ENCODE measurements at places on chromosomes 7 and 10.

GRCh38 chr7:16416289-16417282, 4.8 kb downstream of the CRPPA start:
- peak; percentile 54 for DNase-seq

DNA sequence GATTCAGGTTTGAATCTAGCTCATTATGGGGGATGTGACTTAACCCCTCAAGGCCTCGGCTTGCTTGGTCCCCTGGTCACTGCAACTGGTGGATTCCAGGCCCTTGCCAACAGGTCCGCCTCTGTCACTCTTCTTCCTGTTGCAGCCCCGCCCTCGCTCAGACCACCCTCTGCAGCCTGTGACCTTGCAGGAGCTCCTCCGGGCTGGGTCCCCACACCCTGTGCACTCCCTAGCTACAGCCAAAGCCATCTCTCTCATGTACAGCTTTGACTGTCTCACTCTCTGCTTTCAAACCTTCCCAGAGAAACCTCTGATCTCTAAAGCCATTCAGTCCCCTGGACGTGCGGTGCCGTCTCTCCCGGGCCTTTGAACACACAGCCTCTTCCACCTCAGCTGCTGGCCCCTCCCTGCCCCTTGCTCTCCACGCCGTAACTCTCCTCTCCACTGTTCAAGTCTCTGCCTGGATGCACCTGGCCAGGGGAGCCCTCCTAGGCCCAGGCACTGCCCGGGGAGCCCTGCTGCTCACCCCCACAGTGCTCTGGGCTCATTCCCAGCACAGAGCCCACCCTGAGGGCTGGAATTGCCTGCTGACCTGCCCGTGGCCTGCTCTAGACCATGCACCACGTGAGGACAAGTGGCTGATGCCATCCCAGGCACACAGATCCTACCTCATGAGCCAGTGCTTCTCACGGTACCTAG, 485.8 kb upstream of the FOXK1 start:
- no peak for DNase-seq

DNA sequence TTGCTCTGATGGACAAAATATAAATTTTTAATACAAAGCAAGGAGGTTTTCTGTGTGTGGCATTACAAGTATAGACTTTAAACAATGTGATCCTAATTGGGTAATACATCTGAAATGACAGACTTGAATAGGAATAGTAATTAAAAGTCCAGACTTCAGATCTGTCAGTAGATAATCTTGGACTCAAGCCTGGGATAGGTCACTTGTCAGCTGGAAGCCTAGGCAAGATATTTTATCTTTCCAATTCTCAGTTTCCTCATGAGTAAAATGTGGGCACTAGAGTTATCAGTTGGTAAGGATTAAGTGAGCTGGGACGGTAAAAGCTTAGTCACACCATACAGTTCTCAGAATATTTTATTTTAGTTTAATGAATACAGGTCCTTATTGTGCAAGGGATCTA, 10.4 kb upstream of the ZMYND11 start:
- DNase-seq, result no peak

GRCh38 chr7:80584778-80585177, 53.7 kb upstream of the CD36 start:
- peak; percentile 91 for DNase-seq

DNA sequence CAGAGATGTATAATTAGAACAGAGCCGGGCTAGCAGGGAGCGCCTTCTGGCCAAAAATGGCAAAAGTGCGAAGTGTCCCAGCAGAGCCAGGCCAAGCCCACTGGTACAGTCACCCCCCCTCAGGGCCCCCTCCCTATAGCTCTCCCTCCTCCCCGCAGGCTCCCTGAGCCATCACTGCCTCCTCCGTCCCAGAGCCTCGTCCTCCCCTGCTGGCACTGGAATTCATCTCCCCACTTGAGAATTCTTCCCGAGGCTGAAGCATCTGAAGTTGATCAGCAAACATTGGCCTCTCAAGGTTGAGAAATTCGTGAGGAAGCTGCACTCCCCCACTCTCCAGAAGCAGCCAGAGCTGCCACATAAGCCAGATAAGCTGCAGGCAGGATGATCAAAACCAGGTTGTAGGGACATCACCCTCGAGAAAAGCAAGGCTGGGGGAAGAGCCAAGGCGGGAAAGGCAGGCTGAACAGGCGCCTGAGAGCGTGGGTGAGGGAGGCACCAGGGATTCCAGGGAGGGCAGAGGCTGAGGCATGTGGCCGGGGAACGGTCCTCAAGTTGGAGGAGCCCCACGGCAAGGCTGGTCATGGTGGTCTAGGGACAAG, 23.4 kb downstream of the CAMK2G start:
- DNase-seq, result peak; percentile 79

DNA sequence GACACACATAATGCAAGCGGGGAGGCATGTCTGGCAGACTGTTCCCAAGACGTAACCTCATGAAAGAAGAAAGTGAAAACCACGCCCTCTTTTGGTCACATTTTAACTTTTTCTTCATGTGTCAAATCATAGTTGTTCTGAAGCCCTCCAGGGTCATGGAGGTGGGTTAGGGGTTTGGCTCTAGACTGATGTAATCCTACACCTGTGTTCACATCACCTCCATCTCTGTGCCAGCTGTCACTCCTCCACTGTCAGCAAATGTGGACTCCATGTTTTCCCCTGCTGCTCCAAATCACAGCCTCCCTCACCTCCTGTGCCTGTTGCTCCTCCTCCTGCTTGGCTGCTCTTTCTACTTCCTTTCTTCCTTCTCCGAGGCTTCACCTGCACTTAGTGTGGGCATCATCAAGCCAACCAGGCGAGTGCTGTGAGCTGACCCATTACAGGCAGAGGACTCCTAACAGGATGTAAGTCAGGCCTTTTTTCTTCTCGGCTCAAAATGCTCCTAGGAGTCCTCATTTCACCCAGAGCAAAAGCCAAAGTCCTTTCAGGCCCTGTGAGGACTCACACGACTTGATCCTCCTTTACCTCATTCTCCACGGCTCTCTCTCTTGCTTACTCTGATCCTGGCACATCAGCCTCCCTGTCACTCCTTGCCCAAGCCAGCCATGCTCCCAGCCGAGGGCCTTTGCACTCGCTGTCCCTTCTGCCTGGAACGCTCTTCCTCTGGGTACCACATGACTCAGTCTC, 66.4 kb upstream of the IFRD1 start:
- DNase-seq, result peak; percentile 34

DNA sequence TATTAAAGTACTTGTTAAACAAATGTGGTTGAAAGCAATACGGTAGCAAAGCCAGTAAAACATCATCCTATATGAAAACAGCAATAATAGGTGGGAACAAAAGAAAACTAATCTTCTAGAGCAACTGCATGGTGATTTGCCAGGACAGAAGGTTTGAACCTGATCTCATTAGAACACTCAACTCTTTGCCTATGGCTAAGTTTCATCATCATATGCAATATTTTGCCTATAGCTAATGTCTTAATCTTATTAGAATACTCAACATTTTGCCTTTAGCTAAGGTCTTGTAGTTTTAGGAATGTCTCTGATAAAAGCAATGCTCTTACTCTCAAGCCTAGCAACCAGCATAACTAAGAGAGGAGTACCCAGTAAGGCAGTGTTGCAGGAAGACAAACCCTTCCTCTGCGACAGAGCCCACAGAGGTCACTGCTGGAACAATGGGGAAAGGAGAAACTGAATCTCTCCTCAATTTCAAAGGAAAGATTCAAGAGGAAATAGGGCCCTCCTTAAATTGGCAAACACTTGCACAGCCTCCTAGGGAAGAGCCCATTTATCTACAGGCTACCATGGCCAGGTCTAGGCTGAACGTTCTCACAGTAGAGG, 38.3 kb downstream of the CADPS2 start:
- no peak for DNase-seq

GRCh38 chr7:7156663-7157062, 25.7 kb upstream of the C1GALT1 start:
- DNase-seq, result no peak

- DNase-seq, result peak; percentile 31
These were observed 44.1 kb downstream of the GLI3 start for GRCh38 chr7:42192851-42193461.

DNA sequence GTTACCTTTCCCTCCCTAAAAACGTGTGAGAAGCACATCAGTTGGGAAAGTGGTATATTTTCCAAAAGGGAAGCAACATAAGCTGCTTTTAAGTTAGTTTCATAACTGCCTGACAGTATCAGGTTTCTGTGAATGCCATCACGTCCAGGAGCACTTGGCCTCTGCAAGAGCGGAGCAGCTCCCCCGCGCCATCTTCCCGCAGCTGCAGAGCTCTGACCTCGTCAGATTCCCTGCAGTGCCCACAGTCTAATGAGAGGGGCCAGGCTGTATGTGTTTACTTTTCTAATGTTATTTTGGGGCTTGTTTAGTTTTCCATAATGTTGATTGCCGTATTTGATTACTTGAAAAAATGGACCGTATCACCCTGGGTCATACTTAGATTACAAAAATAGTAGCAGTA, 74.2 kb downstream of the MGMT start:
- peak; percentile 30 for DNase-seq

DNA sequence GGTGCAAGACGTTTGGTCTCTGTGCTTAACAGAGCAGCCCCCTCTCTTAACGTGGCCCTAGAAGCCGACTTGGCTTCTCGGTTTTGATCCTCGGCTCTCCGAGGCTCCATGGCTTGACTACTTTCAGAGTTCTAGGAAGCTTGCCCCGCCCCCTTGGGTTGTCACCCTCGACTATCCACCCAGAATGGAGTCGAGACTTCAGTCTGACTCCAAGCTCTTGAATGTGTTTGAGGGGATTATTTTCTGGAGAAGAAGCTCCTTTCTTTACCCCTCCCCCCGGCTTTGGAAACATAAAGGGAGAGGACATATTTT, 448 bp downstream of the SEC24C start:
- DNase-seq, result peak; percentile 61

GRCh38 chr7:12620371-12620770, 49.9 kb downstream of the SCIN start:
- DNase-seq, result peak; percentile 22

DNA sequence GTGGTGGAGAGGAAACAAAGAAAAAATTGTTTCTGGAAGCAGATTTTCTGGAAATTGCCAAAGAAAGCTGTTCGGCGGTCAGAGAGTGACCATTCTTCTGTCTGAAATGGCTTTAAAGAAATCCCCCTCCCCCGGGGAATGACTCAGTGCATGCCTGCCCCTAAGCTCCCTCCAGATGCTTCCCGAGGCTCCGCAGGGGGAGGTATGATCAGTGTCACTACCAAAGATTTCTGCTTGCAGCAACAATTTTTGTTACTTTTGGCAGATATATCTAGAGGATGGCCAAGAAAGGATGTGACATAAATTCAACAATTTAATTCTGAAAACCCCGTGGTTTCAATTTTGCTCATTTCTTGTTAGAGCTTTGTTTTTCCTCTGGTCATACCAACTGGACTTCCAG, 163.9 kb downstream of the JCAD start:
- peak; percentile 95 for DNase-seq

DNA sequence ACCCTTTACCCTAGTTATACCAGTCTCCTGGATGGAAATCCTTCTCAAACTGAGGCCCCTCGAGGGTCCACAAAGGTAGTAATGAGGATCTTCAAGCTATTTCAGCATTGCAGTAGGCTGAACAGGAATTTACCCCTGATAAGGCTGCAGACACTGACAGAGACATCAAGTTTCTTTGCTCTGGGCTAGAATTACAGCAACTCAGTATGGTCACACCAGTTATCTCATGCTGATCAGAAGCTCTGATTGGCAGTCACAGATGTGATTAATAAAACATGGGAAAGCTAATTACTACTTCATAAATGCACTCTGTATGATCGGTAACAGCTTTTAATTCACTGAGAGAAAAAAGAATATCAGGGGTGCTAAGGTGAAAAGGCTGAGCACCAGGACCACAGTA, 30.6 kb downstream of the FAM204A start:
- DNase-seq, result no peak

DNA sequence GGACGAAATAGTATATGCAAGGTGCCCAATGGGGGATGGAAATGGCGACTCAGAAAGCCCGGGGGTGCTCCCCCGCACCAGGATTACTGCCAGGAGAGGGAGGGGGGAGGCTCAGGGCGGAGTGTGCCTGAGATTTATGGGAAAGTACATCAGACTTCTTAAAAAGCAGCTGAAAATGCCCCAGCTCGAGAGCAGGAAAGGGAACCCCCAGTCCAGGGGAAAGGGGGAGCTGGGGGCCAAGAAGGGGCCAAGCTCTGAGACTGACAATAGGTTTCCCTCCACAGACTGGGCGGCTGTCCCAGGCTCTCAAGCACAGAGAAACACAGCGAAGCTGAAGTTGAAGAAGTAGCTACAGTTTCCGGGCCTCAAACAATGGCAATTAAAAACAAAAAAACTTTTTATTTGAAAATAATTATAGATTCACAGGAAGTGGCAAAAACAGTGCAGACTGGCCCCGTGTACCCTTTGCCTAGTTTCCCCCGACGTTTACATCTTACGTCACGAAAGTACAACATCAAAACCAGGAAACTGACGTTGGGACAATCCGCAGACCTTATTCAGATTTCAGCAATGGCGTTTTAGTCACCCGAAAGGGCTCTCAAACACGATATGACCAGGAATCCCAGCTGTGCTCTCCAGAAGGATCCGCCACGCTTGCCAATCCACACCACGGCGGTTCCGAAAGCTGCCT, 83.9 kb upstream of the FGFR2 start:
- DNase-seq, result no peak

DNA sequence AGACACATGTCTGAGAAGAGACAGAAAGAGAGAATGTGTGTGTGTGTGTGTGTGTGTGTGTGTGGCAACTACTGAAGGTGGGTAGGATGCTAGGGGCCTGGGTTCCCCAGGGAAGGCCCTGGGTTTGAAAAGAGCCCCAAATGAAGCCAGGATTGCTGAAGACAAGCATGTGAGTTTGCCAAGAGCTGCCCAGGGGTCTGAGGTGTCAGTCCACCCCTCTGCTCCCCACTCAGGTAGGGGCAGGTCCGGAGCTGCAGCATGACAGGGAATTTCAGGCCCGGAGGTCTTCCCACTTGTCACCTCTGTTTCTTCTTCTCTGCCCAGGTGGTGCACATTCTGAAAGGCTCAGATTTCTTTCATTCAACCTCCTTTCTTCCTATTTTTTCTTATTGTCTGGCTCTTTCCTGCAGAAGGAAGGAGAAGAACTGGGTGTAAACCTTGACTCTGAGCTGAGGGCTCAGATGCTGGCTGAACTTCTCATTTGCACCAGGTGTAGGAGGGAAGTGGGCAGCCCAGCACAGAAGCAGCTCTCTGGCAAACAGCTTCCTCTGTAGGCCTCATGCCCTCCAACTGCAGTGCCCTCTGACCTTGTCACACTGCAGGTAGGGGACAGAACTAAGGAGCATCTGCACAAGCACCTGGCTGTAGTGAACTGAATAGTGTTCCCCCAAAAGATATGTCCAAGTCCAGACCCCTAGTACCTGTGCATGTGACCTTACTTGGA, 79.6 kb upstream of the LRRC4 start:
- no peak for DNase-seq

- DNase-seq, result peak; percentile 46
These were observed 45.0 kb upstream of the STK17A start for GRCh38 chr7:43537765-43538403.

- no peak for DNase-seq
These were observed 46.1 kb upstream of the APBB1IP start for GRCh38 chr10:26391701-26392695.

All from fibroblast of pulmonary artery (primary cell).